MCF 10A (cell line): ENCODE measurements at places on chromosomes 4 and X. TPM values are rescaled to one million over a fixed set of nuclear protein-coding genes. Genes with fewer than 3 reads are reported as not detected.
A peak's percentile ranks its signal among the peaks of the same experiment; 100 is the strongest.

The SLC10A4 gene
- not detected in 2 replicates for total RNA-seq

DNA sequence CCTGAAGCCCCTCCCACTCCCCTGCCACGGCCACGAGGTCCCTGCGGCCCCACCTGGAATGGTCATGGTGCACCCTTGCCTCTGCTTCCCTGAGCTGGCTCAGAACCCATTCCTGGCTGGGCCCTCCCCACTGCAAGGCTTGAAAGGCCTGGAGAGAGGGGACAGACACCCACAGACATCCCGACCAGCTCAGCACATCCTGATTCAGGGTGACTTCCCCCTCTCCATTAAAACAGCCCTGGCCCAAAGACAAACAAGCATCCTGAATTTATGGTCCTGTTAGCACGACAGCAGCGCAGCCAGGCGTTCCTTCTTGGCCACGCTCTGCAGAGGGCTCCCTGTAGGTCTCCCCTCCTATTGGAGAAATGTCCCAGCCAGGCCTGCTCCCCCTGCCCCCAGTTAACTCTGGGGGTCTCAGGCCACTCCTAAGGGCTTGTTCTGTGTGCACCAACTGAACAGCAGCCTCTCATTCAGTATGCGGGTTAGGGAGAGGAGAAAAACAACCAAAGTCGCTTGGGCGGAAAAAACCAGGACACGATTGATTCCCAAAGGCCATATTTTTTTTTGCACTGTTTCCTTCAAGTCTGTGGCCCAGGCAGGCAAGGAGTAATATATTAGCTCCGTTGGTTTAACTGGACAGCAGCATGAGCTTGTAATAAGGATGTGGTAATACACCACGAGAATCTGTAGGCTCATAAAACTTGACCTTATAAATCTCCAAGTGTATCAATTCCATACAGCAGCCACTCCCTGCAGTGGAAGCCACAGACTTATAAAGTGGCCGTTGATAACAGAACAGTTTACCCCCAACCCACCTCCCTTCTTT lies 106.7 kb upstream of the MSX1 start:
- no peak for DNase-seq

The GLOD5 gene
- not detected in 2 replicates for total RNA-seq

The ZDHHC9 gene
- total RNA-seq = 30.6 and 34.5 TPM in 2 replicates

The IL15 gene
- 0.51 and 1.3 TPM in 2 replicates for total RNA-seq

GRCh38 chrX:53681661-53682060 lies 4.9 kb downstream of the HUWE1 start:
- DNase-seq = peak; percentile 15

- no peak for DNase-seq
These were observed 371.7 kb downstream of the SLITRK2 start for GRCh38 chrX:146189371-146189770.

DNA sequence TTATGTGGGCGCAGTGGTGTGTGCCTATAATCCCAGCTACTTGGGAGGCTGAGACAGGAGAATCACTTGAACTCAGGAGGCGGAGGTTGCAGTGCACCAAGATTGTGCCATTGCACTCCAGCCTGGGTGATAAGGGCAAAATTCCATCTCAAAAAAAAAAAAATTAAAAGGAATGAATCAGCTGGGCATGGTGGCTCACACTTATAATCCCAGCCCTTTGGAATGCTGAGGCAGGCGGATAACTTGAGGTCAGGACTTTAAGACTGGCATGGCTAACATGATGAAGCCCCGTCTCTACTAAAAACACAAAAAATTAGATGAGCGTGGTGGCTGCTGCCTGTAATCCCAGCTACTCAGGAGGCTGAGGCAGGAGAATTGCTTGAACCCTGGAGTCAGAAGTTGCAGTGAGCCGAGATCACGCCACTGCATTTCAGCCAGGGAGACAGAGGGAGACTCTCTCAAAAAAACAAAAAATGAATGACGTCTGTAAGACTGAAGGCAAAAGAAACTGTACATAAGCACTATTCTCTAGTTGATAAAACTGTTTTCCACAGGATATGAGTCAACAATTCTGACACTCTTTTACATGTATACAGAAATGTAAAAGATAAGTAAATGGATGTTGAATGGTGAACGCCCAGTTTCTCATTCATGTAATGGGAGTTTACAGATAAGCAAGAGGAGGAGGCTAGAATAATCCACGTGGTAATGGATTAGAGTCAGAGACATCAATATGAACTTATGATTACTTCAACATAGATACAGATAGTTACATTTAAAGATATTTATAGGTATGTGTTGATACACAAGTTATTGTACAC lies 22.2 kb downstream of the CENPC start:
- DNase-seq = no peak

DNA sequence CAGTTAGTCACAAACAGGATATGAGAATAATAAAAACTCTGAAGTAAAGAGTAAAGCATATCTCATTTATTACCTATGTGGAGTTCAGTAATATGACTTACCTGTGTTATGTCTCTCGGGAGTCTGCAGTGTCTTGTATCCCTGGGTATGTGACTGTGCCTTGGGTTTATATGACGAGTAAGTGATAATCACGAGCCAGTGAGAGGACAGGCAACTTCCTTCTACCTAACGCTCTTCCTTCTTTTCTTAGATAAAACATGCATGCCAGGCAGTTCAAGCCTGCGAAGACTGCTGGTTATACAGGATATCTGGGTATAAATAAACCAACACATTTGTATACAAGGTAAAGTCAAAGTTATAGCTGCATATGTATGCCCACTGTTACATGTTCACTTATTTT lies at the start of gene HPGDS:
TSS of gene HPGDS (minus strand) at position 143 of the 400 bp plus-strand sequence. CDS start 8,207 bp downstream, outside the sequence.
- no peak for DNase-seq

DNA sequence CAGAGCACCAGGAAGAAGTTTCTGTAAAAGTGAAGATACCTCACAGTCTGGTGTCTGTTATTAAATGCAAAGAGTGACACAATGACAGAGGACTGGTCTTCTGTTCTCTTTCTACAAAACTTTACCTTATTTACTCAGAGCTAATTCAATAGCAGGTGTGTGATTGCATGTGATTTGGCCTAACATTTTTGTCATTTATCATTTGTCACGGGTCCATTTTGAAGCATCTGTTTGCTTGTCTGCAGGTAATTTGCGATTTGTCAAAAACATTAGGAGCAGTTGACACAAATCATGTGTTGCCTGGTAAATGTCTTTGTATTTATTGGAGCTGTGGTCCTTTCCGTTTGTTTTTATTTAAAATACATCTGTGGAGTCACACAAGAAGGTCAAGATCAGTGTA lies 1232.4 kb downstream of the STIM2 start:
- DNase-seq = no peak

The CAPN6 gene
- 0.37 TPM in 1 of 2 replicates, not detected in the other for total RNA-seq

The F8 gene
- 5.3 and 6.1 TPM in 2 replicates for total RNA-seq

GRCh38 chr4:156805696-156806095 lies 165.9 kb downstream of the PDGFC start:
- peak; percentile 41 for DNase-seq

- peak; percentile 34 for DNase-seq
These were observed 274.3 kb upstream of the HS3ST1 start for GRCh38 chr4:11702886-11703557.

The MRPL1 gene
- total RNA-seq = 36.8 and 53.3 TPM in 2 replicates

GRCh38 chr4:127251423-127251822 lies 381.3 kb upstream of the INTU start:
- peak; percentile 6 for DNase-seq

DNA sequence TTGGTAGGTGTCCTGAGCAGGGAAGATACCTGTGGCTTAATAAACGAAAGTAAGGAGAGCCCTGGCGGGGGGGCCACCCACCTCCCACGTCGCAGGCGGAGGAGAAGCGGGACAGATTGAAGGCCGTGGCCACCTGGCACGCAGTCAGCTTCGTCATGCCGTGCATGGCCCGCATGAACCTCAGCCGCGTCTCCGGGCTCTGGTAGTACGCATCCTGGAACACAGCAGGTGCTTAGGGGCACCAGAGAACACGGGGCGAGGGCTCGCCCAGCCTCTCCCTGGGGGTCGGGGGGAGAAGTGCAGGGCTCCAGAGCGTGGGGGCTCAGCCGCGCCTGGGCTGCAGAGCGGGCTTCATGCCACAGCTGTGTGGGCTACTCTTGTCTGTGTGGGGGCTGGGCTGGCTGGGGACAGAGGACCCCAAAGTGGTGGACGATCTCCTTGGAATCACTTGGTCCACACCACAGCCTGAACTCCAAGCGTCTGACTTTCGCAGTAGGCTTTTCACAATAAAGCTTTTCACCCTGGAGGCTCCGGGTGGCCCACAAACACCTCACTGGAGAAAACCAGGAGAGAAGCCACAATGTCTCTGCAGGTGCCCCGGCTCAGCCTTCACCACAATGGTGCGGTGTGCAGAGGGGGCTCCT lies 27.1 kb upstream of the SLC25A6 start:
- no peak for DNase-seq

The TMPRSS11A gene
- not detected in 2 replicates for total RNA-seq
